NCI-H1417 treated with DMSO at 0.1 percent for 48 hours (cell line): ENCODE measurements at places on chromosomes 5 and 9.

DNA sequence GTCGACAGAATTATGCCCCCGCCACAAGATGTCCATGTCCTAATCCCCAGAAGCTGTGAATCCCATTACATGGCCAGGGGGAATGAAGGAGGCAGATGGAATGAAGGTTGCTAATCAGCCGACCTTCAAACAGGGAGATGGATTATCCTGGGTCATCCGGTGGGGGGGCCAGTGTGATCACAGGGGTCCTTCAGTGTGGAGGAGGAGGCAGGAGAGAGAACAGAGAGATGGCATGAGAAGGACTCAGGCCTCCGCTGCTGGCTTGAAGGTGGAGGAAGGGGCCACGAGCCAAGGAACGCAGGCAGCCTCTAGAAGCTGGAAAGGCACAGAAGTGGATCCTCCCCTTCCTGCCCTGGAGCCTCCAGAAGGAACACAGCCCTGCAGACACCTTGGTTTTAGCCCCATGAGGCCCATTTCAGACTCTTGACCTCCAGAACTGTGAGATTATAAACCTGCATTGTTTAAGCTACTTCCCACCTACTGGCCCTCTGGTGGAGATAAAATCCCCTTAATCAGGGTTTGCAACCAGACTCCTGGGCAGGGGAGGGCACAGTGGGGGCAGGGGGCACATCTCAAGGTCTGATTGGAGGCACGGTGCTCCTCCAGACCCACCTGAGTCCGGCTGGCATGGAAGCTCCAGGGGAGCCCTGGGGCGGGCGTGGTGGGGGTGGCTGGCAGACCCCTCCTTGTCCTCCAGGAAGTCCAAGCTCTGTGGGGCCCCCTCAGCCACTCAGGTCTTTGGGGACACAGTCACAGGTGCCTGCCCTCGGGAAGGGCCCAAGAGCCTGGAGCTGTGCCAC lies 13.8 kb downstream of the PTGES2 start:
- no peak for DNase-seq

- no peak for DNase-seq
Measured at GRCh38 chr5:89534331-89534730, 651.3 kb upstream of the MEF2C start.

GRCh38 chr9:1522219-1522767 lies 472.1 kb downstream of the DMRT2 start:
- DNase-seq = no peak

DNA sequence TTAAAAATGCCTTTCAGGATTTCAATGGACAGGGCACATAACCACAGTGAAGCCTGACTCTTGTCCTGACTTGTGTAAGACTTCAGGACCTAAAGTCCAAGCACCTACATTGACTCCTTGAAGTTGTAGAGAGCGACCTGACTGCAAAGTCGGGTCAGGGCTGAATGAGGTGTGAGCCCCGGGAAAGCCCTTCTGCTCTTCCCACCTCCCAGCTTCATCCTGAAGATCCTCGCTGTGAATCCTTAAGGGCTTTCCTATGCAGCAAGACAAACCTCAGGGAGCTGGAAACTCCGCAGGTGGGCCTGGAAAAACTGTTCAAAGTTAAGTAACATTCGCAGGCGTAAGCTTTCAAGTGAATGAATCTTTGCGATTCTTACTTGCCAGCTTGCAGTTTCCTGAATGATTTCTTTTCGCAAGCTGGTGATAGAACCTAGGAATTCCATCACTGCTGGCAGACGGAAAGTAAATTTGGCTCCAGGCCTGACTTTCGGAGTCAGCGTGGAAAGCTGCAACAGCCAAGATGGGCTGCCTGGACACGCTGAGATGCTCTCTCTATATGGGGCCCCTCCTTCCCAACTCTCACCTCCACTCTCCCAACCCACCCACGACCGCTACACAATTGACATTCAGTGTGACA lies 10.9 kb downstream of the SEMA5A start:
- DNase-seq = no peak

- no peak for DNase-seq
Measured at GRCh38 chr9:69946800-69947437, 96.7 kb upstream of the MAMDC2 start.

DNA sequence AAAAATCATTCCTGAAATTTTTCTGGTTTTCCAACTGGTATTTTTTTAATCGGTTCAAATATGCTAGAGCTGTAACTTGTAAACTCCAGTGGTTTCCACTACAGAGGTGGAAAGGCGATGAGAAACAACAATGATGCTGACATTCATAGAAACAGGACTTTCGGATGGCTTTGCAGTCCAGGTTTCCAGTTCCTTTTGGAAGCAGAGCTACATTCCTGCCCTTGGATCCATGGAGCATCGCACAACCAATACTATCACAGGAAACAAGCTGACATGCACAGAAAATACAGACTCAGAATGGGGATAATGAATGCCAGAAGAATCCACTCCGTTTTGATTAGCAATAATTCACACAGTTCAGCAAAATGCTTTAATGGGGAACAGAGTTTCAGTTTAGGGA lies 140.0 kb downstream of the EPB41L4A start:
- DNase-seq = no peak

GRCh38 chr5:3350781-3351180 lies 244.9 kb upstream of the IRX1 start:
- DNase-seq = no peak

GRCh38 chr5:102873379-102873932 lies 118.4 kb downstream of the PAM start:
- no peak for DNase-seq

- no peak for DNase-seq
Measured at GRCh38 chr5:93899026-93899600, 157.7 kb upstream of the POU5F2 start.

- no peak for DNase-seq
Measured at GRCh38 chr5:61805101-61805500, 473.0 kb downstream of the ZSWIM6 start.

DNA sequence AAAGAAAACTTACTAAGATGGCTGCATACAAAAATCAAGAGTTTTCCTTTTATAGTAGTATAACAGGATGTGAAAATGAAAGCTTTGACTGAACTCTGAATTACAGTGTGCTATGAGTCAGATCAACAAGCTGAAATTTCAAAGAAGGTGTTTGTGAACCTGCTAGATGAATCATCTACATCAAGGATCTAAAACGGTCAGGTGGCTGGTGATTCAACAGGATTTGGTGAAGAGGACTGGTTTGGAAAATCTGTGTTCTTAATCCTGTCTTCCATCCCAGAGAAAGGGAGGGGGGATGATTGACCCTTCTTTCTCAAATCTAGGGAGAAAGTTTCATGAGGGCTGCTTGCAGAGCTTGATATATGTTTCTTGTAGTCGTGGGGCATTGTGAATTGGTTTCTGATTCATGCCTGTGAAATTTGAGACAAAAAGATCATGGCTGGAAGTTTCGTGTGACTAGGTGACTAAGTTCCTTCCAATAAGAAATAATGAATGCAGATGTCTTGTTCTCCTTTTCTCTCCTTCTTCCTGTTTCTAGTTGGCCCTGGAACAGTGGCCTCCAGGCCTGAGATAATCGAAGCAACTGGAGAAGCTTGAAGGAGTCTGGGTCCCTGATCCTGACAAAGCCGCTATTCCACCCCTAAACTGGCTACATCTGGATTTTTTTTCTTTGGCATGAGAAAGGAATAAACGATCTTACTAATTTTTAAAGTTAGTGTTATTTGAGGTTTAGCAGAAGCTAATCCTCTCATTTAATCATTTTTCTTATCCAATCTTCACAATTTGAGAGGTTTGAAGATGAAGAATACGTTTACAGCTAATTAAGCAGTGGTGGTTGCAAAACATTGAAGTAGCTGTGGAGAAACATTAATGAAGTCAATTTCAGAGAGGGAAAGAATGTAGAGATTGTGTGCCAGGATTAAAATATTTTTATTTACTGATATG lies 67.2 kb downstream of the MRPS30 start:
- DNase-seq = no peak

- DNase-seq = no peak
Measured at GRCh38 chr9:11893331-11893730, 799.9 kb upstream of the TYRP1 start.

DNA sequence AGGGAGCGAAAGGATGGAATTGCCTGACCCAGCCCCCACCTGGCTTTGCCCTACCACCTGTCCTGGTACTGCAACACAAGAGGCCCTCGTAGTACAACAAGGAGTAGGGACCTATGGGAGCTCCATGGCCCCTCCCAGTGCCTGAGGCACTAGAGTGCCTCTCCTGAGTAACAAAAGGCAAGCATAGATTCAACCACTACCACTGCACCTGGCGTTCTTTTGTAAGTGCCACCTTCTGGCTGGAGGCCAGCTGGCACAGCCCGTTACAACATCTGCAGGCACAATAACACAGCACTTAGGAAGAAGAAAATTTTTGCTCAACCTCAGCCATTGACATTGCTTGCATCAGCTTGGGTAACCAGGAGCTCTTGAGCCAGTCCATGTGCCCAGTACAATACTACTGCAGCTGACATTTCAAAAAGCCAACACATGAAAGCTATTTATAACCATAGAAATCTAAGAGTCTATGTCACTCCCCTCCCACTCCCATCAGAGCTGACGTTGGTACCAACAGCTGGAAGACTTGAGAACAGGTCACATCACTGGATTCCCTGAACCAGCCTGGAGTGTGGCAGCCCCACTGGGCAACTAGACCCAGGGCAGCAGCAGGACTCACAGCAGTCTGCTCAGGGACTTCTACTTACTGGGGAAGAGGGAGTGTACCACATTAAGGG lies 17.7 kb upstream of the FAM174A start:
- peak; percentile 71 for DNase-seq

GRCh38 chr9:26219961-26220360 lies 541.7 kb upstream of the TUSC1 start:
- no peak for DNase-seq

- DNase-seq = no peak
Measured at GRCh38 chr5:1310118-1310517, 15.2 kb upstream of the TERT start.

GRCh38 chr9:135906291-135907005 lies 898 bp downstream of the CAMSAP1 start:
- no peak for DNase-seq
